ENCODE measurements at places on chromosomes 2 and 18. TPM values are rescaled to one million over a fixed set of nuclear protein-coding genes. Genes with fewer than 3 reads are reported as not detected.

The PLGLB1 gene
- not detected for total RNA-seq

The ACVR2A gene
- total RNA-seq = 7.3 TPM

The FIGN gene
- total RNA-seq = 1.7 TPM

The FRZB gene
- total RNA-seq = under 0.01 TPM

The CASP8 gene
- total RNA-seq = 24.2 TPM

The SCN2A gene
- 2.0 TPM for total RNA-seq

The GALNT13 gene
- 0.28 TPM for total RNA-seq

The ALPG gene
- total RNA-seq = not detected

The CLEC4F gene
- not detected for total RNA-seq

The ASPRV1 gene
- under 0.01 TPM for total RNA-seq

The AQP12A gene
- not detected for total RNA-seq

The KCNG2 gene
- total RNA-seq = 0.19 TPM

Data from regular cardiac myocyte (primary cell).